Uterus (tissue), 4 donors: ENCODE measurements at places on chromosomes 3 and 15. TPM values are rescaled to one million over a fixed set of nuclear protein-coding genes. Genes with fewer than 3 reads are reported as not detected.

NPTN gene
- 159 TPM for total RNA-seq

CHRD gene
- total RNA-seq, result 15.9 TPM

XCR1 gene
- not detected for total RNA-seq

- no peak for DNase-seq
These were observed 69.9 kb upstream of the TP63 start for GRCh38 chr3:189561256-189561655.

GRCh38 chr3:46668591-46668990 is 24.9 kb downstream of the ALS2CL start:
- DNase-seq, result no peak

DNA sequence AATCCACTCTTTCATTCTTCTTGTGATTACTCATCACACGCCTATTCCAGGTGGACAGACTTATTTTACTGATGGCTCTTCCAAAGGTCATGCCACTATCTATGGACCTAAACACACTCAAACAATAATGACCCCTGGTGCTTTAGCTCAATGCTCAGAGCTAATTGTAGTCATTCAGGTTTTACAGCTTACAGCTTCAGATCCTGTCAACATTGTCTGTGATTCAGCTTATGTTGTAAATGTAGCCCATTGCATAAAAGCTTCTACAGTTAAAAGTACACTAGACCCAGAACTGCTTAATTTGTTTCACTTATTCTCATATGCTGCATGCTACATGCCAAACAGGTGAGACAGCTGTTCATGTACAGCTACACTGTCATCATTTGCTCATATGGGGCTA is 49.2 kb downstream of the LSM3 start:
- no peak for DNase-seq

DNA sequence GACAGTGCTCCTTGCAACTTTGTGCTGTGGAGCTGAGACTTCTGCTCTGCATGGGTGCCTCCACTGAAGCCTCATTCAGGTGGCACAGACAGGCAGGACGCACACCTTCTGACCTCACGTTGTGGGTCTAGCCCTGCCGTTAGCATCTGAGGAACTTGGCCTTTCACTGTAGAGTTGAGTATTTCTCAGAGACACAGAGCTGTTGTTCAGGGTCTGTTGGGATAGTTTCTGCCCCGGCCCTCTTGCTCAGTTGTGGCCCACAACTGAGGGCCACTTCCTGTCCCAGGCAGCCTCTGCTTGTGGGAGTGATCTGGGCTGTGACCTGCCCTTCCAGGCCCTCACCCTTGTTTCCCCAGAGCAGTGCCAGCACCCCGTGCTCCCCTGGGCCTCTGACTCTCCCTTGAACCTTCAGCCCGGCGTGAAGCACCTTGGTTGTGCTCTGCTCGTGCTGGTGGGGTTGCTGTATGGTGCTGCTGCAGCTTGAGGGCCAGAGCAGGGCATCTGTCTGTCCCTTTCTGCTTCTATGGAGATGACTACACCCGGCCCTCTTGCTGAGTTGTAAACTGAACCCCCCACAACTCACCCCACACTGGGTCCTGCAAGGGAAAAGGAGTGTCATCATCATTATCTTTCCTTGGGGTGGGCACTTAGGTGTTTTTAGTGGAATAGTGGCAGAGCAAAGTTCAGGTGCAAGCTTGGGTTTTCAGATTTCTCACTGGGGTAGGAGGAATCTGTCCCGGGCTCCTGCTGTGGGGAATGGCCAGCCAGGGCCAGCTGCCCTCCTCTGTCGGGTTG is 11.7 kb downstream of the BAHD1 start:
- no peak for DNase-seq

- DNase-seq, result no peak
These were observed 265.6 kb upstream of the DCBLD2 start for GRCh38 chr3:99167071-99167470.

- DNase-seq, result no peak
These were observed 260.9 kb downstream of the CHST2 start for GRCh38 chr3:143380449-143380848.
